ENCODE measurements at places on chromosomes 6 and 20.

DNA sequence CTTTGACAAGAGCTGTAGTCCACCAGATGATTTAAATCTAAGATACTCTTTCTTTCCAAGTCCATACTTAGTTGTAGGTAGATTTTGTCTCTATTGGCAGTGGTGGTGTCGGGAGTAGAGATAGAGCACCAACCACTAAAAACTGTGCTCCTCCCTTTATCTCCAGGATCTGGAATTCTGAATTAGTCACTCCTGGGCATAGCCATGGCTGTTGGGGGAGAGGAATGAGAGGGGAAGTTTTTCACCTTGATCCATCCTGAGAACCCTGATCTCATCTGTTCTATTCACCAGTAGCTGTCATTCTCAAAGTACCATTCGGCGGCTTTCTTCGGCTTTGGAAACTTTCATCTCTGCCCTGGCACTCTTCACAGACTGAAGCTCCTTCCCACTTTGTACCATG is 35.6 kb upstream of the NKX2-4 start:
- no peak for DNase-seq

GRCh38 chr6:92469186-92469828 is 950.1 kb downstream of the EPHA7 start:
- no peak for DNase-seq

GRCh38 chr6:53070806-53071205 is 5.6 kb downstream of the FBXO9 start:
- DNase-seq = peak; percentile 30

DNA sequence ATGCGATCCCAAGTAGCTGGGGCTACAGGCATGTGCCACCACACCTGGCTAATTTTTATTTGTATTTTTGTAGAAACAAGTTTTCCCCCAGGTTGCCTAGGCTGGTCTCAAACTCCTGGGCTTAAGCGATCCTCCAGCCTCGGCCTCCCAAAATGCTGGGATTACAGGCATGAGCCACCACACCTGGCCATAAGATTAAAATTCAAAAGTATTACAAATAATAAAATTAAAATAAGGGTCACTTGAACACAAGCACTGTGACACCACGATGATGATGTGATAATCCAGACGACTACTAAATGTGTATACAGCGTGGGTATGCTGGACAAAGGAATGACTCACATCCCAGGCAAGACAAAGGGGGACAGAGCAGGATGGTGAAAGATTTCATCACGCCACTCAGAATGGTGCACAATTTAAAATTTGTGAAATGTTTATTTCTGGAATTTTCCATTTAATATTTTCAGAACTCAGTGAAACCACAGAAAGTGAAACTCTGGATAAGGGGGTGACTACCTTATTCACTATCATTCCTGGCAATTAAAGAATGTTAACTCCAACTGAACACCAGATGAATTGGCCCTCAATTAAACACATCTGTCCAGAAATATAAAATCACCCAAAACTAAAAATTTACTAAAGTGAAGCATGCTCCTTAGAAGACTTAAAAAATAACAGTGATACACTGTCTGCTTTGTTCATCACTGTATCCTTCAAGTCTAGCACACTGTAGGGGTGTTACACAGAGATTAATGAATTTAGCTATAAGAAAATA is 13.1 kb downstream of the B4GALT5 start:
- no peak for DNase-seq

GRCh38 chr6:27141529-27142015 is 105.9 kb upstream of the PRSS16 start:
- DNase-seq = no peak

DNA sequence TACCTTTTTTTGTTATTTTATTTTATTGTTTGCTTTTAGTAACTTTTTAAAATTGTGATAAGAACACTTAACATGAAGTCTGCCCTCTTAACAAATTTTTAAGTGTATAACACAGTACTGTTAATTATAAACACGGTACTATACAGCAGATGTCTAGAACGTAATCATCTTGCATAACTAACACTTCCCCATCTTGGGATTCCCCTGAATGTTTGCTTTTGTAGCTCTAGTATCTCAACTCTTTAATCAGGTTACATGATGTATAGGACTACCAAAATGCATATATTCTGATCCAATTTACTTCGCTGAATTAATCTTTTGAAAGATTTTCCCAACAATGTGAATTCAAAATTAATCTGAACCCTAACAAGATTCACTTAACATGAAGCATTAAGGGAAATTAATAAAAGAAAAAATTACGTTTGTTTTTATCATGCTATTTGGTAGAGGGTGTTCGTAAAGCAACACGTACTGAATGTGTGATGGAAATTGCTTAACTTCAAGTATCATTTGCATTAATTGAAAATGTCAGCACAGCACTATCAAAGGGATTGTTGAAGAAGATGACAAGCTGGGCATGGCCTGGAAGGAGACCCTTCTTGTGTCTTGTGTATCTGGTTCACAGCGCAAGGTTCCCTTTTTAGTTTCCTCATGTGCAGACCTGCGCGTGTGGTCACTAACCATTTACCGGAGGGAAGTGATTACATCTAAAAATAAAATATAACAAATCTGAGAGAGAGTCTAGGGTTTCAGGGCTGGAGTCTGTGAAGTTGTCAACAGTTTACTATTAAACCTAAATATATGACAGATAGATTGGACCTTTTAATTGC is 15.2 kb downstream of the COL19A1 start:
- no peak for DNase-seq

GRCh38 chr6:99498421-99498820 is 16.8 kb downstream of the USP45 start:
- no peak for DNase-seq

DNA sequence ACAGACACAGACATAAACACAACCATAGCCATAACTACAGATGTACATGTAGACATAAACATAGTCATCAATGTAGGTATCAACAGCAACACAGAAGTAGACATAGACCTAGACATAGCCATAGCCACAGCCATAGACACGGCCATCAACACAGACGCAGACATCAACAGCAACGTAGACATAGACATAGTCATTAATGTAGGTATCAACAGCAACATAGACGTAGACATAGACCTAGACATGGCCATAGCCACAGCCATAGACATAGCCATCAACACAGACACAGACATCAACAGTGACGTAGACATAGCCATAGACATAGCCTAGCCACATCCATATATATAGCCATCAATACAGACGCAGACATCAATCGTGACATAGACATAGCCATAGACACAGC is 258.3 kb upstream of the FOXQ1 start:
- no peak for DNase-seq

DNA sequence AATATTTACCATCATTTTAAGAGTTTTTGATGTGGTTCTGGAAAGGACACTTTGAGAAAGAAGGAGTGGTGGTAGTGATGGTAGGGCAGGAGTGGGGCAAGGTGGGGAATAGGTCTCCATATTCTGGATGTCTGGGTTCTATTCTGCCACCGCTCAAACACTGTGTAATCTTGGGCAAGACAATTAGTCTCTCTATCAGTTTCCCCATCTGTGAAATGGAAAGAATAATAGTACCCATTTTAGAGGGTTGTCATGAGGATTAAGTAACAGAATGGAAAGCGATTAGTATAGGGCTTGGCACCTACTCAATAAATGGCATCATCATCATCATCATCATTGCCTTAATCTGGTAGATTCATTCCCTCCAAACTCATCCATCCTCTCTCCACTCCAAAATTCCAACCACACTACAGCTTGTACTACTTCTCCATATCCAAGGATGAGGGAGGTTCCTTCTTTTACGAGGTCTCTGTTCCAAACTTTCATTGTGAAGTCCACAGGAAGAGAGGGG is 982 bp upstream of the GGT7 start:
- DNase-seq = no peak

DNA sequence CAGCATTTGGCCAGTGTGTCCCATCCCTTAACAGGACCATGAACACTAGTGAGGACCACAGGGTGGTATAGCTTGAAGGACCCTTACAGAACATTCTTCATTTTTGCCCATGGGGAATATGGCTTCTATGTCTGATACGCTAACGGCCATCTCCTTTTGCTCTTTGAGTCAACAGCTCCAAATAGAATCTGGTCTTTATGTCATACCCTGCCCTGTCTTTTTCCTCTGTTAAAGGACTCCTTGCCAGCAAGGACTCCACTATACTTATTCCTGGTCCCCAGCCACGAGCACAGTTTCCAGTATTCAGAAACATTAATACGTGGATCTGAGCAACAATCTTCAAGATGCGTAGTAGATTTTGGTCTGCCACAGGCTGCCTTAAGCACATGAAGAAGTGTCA is 22.5 kb downstream of the SERPINB1 start:
- DNase-seq = no peak

DNA sequence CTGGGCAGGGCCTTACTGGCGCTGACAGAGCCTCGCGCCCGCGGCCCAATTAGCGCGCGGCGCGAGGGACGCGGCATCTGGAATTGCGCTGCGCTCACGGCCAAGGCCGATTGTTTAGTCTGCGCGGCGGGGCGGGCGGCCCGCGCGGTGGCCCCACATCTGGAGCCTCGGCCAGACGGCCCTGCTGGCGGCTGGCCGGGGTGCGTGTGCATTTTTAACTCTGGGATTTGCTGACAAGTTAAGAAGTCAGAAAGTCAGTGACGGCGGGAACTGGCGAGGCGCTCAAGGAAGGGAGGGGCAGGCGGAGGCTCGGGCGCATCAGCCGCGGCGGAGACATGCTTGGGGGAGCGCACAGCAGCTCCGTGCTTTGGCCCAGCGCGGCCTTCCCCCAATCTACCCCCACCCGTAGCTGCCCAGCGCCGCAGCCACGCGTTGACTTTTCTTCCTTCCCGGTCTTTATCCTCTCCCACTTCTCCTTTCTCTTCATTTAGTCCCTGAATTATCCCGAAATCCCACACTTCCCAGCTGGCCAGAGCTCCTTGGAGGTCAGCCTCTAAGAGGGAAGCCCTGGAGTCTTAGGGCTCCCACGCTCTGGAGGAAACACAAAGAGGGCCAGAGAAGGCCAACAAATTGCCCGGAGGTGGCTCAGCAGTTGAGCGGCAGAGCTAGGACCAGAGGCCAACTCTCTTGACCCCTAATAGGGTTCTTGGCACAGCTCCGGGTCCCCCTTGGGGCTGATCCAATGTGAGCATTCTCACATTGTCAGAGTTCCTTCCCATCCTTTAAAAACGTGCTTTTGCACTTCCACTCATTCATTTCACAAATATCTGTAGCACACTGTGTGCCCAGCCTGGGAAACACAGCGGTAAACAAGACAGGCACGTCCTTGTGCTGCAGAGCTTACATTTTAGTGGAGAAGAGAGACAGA is 40.8 kb upstream of the FOXP4 start:
- no peak for DNase-seq

GRCh38 chr20:57779401-57780003 is 69.7 kb upstream of the PMEPA1 start:
- no peak for DNase-seq

GRCh38 chr20:19330731-19331130 is 118.3 kb downstream of the SLC24A3 start:
- no peak for DNase-seq

DNA sequence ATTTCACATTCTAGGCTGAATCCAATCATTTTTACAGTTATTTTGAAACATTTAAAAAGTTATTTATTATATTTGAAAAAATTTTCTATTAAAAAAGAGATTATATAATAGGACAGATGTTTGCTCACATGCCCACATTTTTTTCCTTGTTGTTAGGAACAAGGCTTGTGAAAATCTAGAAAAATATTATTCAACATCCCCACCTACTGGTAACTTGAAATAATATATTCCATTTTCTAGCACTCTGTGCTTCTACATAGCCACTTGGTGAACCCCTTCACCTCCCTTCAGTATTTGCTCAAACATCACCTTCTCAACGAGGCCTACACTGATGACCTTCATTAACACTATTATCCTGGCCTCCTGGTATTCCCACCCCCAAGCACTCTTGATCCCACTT is 18.3 kb upstream of the GPRC6A start:
- DNase-seq = no peak

GRCh38 chr6:33673851-33674250 is 37.6 kb downstream of the UQCC2 start:
- no peak for DNase-seq

DNA sequence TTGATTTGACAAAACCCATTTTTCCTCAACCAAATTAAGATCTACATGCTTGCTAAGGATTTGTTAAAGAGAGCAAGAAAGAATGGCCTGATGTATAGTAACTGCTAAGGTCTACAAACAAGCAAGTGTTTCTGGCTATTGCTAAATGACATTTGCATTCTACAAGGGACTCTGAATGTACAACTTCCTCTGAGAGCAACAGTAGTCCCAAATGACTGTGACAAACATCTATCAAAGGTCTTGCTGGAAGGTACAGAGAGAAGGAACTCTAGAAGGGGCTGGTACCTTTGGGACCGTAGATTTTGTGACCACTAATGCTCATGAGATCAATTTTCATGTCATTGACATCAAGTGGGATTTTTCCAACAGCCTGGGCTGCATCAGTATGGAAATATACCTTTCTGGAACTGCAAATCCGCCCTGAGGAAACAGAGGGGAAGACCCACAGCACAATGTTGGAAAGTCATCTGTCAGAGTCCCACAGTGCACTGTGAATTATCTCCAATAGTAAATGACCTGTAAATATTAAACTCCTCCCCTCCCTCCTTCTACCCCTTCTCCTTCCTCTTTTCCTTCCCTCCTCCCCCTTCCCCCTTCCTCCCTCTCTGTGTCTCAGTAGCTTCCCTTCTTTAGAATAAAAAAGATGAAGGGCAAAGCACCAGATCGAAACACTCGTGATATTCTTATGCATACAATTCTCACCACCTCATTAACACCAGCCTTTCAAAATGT is 15.9 kb upstream of the CPNE1 start:
- DNase-seq = no peak

- no peak for DNase-seq
Observed at GRCh38 chr6:137332637-137333280, 113.6 kb upstream of the IFNGR1 start.

DNA sequence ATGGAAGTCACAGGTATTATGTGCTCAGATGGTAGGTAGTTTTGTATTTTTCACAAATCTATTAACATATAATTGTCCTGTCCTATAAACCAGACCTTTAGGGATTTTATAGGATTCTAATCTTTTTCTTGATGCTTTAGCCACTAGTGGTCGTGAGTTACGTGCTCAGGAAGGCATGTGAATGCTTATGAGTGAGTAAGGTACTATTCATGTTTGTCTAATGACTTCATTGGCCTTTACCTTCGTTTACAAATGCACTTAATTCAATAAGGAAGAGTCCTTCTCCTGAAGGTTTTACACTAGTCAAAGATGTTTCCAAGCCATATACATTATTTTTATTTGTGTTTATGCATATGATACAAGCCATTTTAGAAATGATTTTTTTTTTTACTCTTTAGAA is 23.0 kb downstream of the PACRG start:
- no peak for DNase-seq

- no peak for DNase-seq
Observed at GRCh38 chr6:28315628-28316027, 20.3 kb downstream of the ZSCAN31 start.

GRCh38 chr6:154751011-154751800 is 18.0 kb downstream of the SCAF8 start:
- DNase-seq = no peak

- DNase-seq = no peak
Observed at GRCh38 chr6:72410769-72411168, 211.1 kb upstream of the KCNQ5 start.

- peak; percentile 42 for DNase-seq
Observed at GRCh38 chr20:62822788-62823651, 6.2 kb downstream of the COL9A3 start.

All from T-helper 2 cell treated with Interferon-gamma antibody and Interleukin-4, amounts not matched to agents 5 μg/mL and 100 μg/mL, for 36 hours (primary cell).